ENCODE measurements at places on chromosomes 1 and 21.

- no peak for DNase-seq
These were observed 7.3 kb upstream of the CTRC start for GRCh38 chr1:15430787-15431570.

DNA sequence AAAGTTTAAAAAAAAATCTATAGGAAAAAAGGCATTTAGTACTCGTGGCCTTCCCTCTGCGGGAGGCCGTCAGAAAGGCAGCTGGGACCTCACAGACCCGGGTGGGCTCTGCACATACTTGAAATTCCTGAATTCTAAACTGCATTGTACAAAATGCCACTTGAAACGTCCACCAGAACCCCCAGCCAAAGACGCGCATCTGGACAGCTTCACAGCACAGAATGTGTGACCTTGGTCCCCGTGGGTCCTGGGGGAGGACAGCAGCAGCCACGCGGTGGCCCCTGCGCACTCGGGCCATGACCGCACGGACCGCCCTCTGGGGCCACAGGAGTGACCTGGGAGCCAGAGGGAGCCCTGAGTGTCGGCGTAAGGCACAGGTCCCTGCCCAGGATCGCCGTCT, 20.6 kb upstream of the MRPS14 start:
- no peak for DNase-seq

DNA sequence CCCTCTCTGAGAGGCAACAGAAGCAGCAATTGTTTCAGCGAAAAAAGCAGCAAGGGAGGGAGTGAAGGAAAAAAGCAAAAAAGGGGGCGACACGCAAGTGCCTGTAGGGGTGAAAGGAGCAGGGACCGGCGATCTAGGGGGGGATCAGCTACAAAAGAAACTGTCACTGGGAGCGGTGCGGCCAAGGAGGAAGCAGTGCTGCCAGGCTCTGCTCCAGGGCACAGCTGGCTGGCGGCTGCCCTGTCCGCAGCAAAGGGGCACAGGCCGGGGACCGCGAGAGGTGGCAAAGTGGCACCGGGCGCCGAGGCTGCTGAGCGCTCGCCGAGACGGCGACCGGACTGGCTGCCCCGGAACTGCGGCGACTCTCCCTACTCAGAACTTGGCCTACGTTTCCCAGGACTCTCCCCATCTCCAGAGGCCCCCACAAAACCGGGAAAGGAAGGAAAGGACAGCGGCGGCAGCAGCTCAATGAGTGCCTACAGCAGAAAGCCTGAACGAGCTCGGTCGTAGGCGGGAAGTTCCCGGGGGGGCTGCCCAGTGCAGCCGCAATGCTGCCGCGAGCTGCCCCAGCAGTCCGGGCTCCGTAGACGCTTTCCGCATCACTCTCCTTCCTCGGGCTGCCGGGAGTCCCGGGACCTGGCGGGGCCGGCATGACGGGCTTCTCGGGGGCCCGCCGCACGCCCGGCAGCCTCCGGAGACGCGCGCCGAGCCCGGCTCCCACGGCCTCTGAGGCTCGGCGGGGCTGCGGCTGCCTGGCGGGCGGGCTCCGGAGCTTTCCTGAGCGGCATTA, 1.0 kb upstream of the CDKN2C start:
- no peak for DNase-seq

DNA sequence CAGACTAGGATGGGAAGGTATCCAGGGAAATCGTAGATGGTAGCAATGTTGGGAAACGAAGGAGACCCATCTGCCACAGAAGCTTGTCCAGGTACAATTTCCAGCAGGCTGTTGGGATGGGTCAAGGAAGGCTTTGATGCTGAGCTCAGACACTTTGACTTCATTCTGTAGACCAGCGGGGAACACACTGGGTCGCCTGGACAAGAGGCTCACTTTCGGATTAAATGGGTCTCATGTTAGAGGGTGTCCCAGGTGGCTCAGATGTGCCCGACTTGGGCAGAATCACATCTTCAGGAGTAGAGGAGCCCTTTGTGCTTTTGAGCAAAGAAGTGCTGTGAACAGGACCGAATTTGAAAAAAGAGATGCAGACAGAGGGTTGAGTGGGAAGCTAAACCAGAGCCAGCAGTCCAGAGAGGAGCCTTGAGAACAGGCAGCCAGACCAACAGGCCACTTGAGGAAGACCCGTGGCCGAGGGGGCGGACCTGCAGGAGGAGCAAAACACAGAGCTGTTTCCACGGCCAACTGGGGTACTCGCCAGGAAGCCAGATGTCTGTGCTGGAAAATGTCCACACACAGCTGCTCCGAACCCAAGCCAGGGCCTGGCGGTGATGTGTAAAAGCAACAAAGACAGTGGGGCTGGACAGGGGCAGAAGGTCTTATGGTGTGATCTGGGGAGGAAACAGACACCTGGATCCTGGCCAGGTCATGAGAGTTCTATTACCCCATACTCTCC, 146.9 kb downstream of the AJAP1 start:
- no peak for DNase-seq

GRCh38 chr1:7009741-7010525, 224.7 kb downstream of the CAMTA1 start:
- no peak for DNase-seq

GRCh38 chr1:236942431-236942830, 61.8 kb downstream of the MT1HL1 start:
- DNase-seq: no peak

All from cortex of kidney (tissue), 1 donor.